Left cardiac atrium (tissue), 4 donors: ENCODE measurements at places on chromosomes 6 and 20. TPM values are rescaled to one million over a fixed set of nuclear protein-coding genes. Genes with fewer than 3 reads are reported as not detected.

Gene CD2AP
- total RNA-seq = 12.5 TPM

Gene GHRH
- total RNA-seq = 10.7 TPM

Gene COL12A1
- total RNA-seq = 33.6 TPM

Gene PRSS35
- 0.94 TPM for total RNA-seq

Gene GATA5
- total RNA-seq = 4.3 TPM

Gene BPIFB6
- total RNA-seq = not detected

Gene MMP24OS
- 46.9 TPM for total RNA-seq

Gene IP6K3
- total RNA-seq = 23.8 TPM

Gene SMPDL3A
- total RNA-seq = 6.0 TPM

Gene FAM209B
- total RNA-seq = not detected

Gene KIF6
- 0.31 TPM for total RNA-seq

Gene DLL1
- 26.8 TPM for total RNA-seq

Gene DEFB124
- total RNA-seq = 0.44 TPM

Gene NRN1
- total RNA-seq = 18.1 TPM
